ENCODE measurements at places on chromosomes 13 and 19.

GRCh38 chr19:49064029-49064629 is 489 bp downstream of the NTF4 start:
- DNase-seq: no peak

GRCh38 chr13:114011226-114011625 is 37.4 kb upstream of the C13orf46 start:
- DNase-seq: no peak

GRCh38 chr13:79549355-79550106 is 68.6 kb downstream of the NDFIP2 start:
- DNase-seq: no peak

GRCh38 chr19:50333235-50333736 is 4.1 kb upstream of the KCNC3 start:
- DNase-seq: peak; percentile 85

DNA sequence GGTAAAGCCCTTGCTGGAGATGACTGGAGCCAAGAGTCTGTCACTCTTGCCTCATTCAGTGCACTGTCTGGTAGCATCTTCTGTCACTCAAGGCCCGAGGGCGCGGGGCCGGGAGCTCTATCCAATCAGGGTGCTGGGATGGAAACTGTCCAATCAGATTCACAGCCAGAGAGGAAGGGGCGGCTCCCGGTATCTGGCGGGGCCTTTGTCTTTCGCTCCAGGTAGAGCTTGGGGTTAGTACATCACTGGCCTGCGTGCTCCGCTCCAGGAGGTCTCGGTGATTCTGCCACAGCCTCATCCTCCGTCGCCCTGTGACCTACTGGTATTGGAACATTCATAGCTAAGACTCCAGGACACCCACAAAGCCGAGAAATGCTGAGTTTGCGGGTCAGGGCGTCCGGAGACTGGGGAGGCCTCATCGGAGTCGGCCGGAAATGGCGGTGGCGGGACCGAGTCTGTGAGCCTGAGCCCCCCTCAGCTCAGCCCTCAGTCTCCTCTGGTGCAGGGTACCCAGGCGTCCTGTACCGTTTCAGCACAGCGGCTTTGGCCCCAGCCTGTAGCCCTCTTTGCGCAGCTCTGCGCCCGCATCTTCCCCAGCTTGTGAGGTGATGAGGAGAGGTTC is 20.6 kb upstream of the ZNF430 start:
- peak; percentile 59 for DNase-seq

DNA sequence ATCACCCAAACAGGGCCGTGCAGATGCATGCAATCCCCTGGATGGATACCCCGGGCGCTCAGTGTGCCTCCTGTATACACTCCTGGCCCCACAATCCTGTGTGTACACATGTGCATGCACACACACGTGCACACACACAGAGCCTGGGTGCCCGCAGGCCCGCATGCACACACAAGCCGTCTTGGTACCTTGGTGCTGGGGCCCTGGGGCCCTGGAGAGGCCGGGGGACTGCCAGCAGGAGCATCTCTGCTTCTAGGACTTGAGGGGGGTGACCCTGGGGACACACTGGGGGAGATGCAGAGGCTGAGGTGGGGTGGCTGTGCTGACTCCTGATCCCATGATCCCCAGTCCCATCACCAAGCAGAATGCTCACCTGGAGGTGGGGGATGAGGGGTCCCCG is 15.6 kb upstream of the EPOR start:
- no peak for DNase-seq

GRCh38 chr13:51937320-51938290 is 73.6 kb downstream of the ATP7B start:
- DNase-seq: no peak

- no peak for DNase-seq
Observed at GRCh38 chr13:31627097-31627845, 112.1 kb upstream of the RXFP2 start.

DNA sequence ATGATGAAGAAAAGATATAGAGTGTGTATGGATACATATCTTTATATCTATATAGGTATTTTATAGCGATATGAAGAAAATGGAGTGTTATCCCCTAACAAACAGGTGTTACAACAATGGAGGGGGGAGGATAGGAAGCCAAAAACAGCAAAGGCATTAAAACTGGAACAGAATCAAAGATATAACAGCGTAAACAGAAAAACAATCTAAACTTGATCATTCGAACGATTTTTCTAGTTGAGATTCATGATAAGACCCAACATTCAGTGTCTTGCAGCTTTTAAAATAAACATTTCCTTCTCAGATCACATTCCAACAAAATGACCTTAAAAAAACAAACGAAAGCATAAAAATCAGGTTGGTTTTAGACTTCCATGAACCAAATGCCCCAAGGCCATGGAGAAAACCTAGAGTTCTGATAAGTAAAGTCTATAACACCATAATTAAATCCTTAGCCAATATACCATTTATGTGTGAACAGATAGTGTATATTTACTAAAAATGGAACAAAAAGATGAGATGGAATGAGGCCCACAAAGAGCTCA is 55.7 kb downstream of the CAB39L start:
- no peak for DNase-seq

DNA sequence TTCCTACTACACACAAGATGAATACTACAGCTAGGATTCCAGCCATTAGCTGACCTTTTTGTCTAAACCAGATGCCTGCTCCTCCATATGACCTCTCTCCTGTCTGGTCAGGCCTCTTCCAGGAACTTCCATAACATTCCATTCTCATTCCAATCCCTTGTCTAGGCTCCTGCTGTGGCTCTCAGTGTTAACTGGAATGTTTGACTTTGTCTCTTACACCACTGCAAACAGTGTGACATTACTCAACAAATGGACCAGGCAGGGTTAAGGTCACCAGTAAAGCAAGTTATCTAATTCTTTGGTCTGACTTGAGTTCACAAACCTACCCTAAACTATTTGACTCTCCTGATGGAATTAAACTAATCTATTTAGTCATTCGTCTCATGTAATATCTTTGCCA is 2.1 kb upstream of the GPC6 start:
- no peak for DNase-seq

GRCh38 chr13:32779119-32779518 is 192.9 kb downstream of the PDS5B start:
- no peak for DNase-seq

Measured in hypothalamus (tissue), 51 donors.